ENCODE measurements at places on chromosomes 2 and 18.

- no peak for DNase-seq
These were observed 21.1 kb upstream of the GALNT5 start for GRCh38 chr2:157236404-157236803.

DNA sequence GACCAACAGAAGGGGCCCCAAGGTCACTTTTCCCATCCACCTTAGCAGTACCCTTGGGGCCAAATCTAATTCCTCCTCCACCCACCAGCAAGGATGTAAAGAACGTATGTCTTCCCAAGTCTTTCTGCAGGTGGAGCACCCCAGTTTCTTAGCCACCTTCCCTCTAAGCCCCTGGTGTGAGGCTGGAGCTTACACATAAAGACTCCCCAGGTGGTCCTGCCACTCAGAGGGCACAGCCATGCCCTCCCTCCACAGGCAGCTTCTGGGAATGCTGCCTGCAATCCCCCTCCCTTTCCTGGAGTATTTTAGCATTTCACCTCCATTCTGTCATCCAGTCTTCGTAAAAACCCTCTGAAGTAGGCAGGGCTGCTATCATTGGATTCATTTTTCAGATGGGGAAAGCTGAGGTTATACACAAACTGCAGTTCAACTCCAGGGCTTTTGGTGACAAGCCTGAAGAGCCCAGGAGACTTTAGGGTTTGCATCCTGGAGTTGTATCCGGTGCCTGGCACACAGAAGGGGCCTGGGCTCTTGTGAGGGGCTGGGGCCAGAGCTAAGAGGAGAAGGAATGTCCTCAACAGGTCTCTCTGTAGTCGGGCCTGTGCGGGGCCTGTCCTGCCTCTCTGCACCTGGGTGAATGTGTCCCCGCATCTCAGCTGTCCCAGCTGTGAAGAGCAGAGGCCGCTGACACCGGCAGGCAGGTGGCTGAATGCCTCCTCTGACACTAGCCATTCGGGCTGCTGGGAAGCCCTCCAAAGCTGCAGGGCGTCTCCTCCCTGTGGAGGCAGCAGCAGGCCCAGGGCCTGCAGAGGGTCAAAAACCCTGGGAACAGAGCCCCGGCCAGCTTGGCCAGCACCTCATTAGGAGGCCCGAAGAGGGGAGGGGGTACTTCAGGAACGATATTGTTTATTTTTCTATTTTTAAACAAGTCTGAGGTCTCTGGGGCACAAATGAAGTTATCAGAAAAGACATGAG, 27.6 kb downstream of the CIB4 start:
- DNase-seq = no peak

- DNase-seq = no peak
These were observed 1.4 kb upstream of the KIF1A start for GRCh38 chr2:240821429-240821778.

GRCh38 chr2:149070681-149071320, 32.3 kb downstream of the LYPD6B start:
- DNase-seq = no peak

GRCh38 chr2:151478011-151478410, 68.3 kb downstream of the RIF1 start:
- DNase-seq = no peak

- DNase-seq = no peak
These were observed 13.7 kb downstream of the RAPGEF4 start for GRCh38 chr2:172749388-172749787.
